ENCODE measurements at places on chromosomes 11 and 22.
A peak's percentile ranks its signal among the peaks of the same experiment; 100 is the strongest.

- DNase-seq = no peak
Measured at GRCh38 chr11:133476570-133477250, 55.6 kb downstream of the OPCML start.

DNA sequence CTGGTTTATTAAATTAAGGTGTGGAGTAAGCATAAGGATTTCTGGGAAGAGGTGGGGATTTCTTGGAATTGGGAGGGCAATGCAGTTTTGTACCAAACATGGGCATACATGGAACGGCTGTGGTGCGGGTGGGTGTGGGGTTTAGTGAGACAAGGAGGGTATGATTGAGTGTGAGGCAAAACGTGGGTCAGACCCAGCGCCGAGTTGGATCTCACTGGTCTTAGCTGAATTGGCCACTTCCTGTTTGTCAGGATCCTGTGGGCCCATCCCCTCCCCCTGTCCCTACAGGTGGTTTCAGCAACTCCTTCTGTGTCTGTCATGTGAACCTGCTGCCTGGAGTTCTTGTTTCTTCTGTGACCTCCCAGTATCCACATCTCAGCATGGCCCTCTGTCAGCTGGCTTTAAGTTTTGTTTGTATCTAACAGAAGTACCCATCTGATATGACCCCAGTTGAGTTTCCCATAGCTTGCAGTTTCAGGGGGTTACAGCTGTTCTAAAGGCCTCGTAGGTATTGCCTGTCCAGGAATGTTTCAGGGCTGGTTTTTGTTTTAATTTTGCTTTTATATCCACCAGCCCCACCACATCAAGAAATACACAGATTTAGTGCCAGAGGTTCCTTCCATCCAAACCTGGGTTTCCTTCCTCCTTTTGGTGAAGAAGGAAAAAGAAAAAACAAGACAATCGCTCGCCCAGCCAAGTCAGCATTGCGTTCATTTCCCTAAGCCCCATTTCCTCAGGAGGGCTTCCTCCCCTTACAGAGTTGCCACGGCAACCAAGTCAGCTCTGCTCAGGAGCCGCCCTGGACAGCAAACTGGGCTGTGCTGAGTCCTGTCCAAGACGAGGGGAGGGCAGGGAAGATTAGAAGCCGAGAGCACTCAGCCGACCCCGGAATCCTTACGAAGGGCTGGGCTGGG is 6.0 kb downstream of the APOL1 start:
- no peak for DNase-seq

- no peak for DNase-seq
Measured at GRCh38 chr22:36431977-36432376, 44.2 kb upstream of the MYH9 start.

- no peak for DNase-seq
Measured at GRCh38 chr11:43546561-43547429, 133.7 kb upstream of the HSD17B12 start.

- DNase-seq = no peak
Measured at GRCh38 chr11:2760196-2760871, 60.5 kb upstream of the KCNQ1OT1 start.

DNA sequence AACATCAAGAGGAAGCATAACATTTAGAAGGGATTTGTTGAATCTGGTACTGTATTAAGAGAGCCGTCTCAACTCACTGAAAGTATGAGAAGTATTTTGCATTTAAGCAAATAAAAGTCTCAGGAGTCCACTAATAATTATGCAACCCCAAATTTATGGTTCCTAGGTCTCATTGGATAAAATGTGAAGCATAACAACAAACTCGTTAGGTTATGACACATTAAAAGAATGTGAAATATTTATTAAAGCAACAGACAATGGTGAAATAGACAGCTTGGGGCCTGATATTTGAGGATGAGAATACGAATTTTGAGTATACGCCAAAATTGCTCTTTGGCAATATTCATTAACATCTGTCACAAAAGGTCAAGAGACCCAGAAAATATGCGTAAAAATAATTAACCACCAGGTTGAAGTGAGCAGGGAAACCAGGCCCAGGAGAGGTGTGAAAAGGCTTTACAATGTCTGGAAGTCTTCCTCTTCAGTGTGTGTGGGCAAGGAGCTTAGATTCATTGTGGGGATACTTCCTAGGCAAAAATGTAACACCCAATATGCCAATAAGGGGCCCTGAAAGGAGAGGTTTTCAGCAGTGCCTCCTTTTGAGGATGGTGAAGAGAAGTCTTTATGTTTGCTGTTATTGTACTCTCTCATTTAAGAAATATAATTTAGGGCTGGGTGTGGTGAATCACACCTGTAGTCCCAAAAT is 89.2 kb downstream of the FDX1 start:
- no peak for DNase-seq

- DNase-seq = no peak
Measured at GRCh38 chr22:49779853-49780697, 47.6 kb downstream of the BRD1 start.

DNA sequence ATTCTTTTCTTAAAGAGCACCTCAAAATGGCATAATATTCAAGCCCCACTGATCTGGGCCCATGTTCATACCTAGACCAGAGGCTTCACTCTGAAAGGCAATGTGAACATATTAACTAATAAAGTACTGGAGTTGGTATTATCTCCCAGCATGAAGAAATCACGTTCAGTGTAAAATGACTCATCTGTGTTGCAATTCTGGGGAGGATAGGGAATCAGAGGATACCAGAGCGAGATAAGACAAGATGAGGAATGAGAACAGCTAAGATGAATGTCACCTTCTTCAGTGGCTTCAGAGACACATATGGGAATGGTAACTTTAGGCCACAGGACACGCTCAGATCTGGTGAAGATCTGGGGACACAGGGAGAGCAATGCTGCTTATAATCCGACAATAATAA is 121.1 kb downstream of the NTM start:
- no peak for DNase-seq

DNA sequence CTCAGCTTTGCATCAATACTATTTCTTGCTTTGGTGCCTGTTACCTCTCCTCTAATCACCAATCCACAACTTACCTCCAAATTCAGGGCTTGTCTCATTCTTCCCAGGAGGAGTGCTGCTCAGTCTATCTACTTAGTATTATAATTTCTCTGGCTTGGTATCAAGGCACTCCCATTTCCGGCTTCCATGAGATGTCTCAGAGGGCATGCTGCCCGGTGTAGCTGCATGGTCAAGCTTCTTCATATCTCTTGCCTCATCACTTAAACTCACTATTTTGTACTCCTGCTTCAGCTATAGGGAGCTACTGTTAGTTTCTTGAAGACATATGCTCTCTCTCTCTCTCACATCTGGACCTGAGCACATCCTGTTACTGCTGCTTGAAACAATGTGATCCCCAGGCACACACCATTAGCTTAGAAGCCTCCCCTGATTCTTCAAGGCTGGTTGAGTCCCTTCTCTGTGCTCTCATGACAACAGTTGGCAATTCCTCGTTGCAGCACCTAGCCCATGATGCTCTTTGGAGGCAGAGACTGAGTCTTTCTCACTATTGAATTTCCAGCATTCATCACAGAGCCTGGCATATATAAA is 182.8 kb upstream of the SYN3 start:
- no peak for DNase-seq

GRCh38 chr11:131624531-131624930 is 254.1 kb downstream of the NTM start:
- DNase-seq = no peak

GRCh38 chr11:496834-497564 is 10.0 kb downstream of the RNH1 start:
- DNase-seq = no peak

GRCh38 chr11:79263001-79263400 is 177.8 kb downstream of the TENM4 start:
- no peak for DNase-seq

DNA sequence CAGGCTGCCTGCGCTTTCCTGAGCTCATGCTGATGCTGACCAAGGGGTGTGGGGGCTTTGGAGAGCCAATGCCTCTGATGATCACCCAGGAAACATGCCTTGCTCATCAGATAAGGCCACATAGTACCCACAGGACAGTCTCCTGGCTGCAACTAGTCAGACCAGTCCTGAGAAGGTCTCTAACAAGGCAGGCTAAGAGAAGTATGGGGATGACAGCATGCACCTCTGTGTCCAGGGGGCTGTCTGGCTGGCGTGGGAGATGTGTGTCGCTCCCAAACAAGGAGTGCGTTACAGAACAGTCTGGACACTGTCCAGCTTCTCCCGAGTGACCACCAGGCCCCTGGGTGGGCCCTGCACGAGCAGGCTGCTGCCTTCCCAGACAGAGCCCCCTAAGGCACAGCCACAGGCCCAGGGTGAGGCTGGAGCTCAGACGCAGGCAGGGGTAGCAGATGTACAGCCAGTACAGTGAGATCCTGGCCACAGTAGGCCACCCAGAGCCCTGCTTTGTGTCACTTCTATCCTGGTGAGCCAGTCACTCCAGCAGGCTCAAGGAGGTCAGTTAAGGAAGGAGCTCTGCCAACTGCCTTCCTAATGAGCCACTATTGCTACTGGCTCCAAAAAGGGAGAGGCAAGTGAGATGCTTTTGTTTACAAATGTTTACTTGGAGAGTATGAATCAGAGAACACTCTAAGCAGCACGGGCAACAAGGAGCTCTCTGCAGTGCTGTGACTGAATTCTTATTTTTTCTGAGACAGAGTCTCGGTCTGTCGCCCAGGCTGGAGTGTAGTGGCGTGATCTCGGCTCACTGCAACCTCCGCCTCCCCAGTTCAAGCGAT is 66.0 kb upstream of the CLTCL1 start:
- DNase-seq = no peak

DNA sequence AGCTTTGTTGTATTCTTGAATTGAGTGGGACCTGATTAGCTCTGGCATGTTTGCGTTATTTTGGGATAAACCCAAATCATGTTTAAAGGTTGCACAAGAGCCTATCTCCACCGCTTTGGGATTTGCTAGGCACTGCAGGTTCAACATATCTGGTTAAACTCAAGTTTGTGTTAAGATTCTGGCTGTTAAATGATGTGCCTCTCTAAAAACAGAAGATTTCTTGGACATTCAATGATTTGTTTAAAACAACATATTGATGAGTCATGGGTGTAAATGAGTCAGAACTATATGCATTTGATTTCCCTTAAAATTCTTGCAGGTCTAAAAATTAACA is 67.4 kb downstream of the AMOTL1 start:
- no peak for DNase-seq

- no peak for DNase-seq
Measured at GRCh38 chr22:19865141-19865829, 10.6 kb upstream of the GNB1L start.

- no peak for DNase-seq
Measured at GRCh38 chr11:112534208-112534607, 273.5 kb upstream of the PLET1 start.

DNA sequence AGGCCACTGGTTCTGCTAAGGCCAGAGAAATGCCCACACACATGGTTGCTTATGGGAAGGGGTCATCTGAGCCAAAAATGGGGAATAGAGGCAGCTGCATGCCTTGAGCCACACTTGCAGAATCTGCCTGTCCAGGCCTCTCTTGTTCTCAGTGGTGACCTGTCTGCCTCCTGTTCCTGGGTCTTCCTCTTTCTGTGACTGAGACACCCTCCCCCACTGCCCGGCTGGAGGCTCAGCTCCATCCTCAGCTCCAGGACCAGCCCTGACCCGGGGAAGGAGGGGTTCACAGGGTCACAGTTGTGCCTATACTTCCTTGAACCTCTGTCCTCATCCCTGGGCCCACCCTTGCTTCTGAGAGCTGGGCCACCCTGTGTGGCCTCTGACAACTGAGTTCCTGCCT is 52.3 kb downstream of the CSF2RB start:
- DNase-seq = no peak

GRCh38 chr11:107018902-107019493 is 722 bp upstream of the GUCY1A2 start:
- peak; percentile 87 for DNase-seq

DNA sequence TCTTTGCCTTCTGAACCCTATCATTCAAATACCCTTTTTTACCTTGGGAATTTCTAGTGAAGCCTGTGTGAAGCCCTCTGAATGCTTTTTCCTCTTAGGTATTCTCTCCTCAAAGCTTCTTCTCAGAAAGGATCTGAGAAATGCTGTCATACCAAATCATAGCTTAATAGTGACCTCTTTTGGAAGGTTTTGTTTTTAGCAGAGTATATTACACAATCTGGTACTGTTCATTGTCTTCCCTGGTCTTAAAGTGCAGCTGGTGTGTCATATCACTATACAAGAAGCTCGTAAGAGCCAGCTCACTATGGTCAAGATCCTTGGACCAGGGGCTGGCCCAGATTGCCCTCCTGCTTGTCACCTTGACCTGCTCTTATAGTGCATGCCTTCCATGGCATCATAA is 204.4 kb upstream of the ANO5 start:
- DNase-seq = no peak

DNA sequence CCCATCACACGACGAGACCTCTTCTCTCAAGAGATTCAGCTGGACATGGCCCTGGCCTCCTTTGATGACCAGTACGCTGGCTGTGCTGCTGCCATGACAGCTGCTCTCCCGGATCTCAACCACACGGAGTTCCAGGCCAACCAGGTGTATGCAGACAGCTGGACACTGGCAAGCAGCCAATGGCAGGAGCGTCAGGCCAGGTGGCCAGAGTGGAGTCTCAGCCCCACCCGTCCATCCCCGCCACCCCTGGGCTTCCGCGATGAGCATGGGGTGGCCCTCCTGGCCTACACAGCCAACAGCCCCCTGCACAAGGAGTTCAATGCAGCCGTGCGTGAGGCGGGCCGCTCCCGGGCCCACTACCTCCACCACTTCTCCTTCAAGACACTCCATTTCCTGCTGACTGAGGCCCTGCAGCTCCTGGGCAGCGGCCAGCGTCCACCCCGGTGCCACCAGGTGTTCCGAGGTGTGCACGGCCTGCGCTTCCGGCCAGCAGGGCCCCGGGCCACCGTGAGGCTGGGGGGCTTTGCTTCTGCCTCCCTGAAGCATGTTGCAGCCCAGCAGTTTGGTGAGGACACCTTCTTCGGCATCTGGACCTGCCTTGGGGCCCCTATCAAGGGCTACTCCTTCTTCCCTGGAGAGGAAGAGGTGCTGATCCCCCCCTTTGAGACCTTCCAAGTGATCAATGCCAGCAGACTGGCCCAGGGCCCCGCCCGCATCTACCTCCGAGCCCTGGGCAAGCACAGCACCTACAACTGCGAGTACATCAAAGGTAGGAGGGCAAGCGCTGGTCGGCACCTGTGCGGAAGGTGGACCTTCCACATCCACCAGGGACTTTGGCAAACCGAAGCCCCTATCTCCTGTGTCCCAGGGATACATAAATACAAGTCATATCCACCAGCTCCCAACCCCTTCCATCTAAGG is 11.3 kb downstream of the CHRNA10 start:
- no peak for DNase-seq

- no peak for DNase-seq
Measured at GRCh38 chr11:65782816-65783228, 2.0 kb upstream of the AP5B1 start.

DNA sequence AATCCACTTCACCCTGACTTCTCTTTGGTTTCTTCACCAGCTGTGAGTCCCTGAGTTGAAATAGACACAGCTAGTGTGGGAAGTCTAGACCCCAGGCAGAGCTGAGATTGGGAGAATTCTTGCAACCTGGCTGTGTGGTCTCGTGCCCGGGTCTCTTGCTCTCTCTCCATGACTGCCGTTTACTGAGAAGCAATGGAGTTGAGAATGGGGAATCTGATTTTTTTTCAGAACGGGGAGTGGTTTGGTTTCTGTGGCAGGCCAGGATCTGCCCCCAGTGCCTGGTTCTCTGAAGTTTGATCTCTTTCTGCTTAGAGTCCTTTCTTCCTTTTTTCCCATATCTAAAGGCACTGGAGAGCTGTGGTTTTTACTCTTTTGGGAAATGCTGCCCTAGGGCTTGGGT is 1.5 kb downstream of the SIDT2 start:
- no peak for DNase-seq

- no peak for DNase-seq
Measured at GRCh38 chr11:26287067-26287518, 44.8 kb upstream of the ANO3 start.

Data from NCI-H526 (cell line).